ENCODE measurements at places on chromosomes 16 and 17. TPM values are rescaled to one million over a fixed set of nuclear protein-coding genes. Genes with fewer than 3 reads are reported as not detected.

DNA sequence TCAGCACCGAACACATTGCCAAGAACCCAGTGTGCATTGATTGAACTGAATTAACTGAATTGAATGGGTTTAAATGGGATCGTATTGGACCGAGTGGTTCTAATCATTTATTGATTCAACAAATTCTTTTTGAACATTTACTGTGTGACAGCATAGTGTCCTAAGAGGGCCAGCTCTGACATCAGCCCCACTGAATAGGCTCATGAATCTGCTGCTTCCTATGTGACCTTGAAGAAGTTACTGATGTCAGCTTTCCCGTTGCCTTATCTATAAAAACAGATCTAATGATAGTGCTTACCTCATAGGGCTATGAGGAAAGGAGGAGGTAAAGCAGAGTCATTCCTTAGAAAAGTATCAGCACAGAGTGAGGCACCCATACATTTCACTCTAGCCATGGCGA lies 226.3 kb downstream of the CBLN1 start:
- DNase-seq, result no peak

DNA sequence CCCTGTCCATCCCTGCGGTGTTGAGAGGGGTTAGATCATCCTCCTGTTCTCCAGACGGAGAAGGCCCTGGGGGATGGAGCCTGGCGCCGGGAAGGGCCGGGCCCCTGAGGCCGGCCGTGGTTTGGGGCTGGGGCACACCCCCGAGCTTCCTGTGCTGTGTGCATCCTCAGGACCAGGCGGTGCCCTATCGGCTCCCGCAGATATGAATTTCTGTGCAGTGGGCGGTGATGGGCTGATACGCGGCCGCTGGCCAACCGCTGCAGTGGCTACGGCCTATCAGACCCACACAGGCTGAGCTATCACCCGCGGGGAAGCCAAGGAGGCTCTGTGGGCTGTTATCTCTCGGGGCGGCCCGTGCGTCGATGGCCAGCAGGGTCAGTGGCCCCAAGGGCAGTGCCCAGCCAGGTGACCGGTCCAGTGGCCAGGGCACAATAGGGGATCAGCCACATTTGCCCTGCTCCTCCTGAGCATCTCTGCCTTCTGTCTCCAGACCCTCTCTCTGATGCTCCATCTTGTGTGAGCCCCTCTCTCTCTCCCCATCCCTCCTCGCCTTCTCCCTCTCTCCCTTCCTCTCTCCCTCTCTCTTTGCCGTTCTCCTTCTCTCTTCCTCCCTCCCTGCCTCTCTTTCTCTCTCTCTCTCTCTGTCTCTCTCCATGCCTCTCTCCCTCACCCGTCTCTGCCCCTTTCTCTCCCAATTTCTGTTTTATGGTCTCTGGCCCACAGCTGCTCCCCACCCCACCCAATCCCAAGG lies 38.7 kb downstream of the ZFPM1 start:
- DNase-seq, result no peak

DNA sequence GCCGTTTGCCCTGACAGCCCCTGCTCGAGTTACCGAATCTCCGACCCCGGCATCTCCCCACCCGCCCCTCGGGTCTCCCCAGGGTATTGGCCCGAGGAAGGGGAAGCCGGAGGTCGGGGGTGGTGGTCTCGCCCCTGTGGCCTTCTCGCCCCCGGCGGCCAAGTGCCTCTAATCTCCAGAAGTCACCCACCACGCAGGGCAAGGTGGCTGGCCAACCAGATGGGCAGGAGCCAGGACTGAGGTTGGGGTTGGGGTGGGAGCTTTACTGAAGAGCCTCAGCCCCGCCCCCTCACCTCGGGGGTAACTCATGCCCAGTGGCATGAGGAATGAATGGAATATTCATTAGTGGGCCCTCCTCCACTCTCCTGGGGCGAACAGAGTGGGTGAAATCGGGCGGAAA lies 637 bp downstream of the DHRS11 start:
- DNase-seq, result peak; percentile 32

DNA sequence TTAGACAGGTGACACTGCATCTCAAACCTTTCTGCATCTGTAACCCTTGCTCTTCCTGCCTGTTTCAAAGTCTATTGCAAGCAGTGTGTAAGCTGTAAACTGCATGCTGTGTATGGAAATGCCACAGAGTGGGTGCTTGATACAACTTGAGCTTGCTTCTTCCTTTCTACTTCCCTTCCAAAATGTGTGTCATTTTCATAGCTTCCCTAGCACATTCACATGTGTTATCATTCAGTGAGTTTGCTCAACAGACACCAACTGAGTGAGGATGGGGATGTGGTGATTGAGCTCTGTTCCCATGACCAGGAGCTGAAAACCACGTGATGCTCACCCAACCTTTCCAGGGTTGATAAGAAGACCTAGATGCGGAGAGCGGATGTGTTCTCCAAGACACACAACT lies 111.1 kb downstream of the VAT1L start:
- DNase-seq, result no peak

- no peak for DNase-seq
Observed at GRCh38 chr16:86244936-86245335, 265.4 kb upstream of the FOXF1 start.

DNA sequence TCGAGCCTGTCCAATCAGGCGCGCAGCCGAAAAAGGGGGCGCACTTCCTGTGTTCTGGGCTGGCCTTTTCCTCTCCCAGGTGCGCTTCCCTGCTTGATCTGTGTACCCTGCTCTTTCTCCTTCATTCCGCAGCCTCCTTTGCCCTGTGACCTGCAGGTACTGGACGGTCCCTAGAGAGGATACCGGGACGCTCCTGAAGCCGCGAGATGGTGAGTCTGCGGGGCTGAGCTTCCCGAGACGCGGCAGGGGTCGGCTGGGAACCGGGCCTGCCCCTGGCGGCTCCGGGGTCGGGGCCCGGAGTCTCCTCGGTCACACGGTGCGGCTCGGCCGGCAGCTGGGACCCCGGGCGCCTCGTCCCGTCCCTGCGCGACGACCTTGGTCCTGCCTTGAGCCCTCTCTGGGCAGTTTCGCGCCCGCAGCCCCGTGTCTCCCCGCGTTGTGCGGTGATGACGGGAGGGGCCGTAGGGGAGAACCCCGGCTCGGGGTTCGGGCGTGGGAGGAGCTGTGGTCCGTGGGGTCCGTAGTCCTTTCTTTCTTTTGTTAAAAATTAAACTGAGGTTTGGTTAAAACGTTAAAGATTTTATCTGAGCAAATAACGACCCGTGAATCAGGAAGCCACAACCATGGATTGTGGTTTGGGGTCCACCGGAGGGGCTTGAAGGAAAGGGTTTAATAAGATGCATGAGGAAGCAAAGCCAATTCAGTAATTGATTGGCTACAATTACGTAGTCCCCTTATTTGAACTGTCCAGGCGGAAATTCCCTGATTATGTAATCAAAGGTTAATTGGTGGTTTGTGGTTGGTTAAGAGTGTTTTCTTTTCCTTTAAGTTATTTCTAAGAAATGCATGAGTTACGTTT lies 172.8 kb upstream of the ZNF267 start:
- no peak for DNase-seq

- DNase-seq, result peak; percentile 49
Observed at GRCh38 chr16:80369138-80369958, 171.4 kb upstream of the DYNLRB2 start.

DNA sequence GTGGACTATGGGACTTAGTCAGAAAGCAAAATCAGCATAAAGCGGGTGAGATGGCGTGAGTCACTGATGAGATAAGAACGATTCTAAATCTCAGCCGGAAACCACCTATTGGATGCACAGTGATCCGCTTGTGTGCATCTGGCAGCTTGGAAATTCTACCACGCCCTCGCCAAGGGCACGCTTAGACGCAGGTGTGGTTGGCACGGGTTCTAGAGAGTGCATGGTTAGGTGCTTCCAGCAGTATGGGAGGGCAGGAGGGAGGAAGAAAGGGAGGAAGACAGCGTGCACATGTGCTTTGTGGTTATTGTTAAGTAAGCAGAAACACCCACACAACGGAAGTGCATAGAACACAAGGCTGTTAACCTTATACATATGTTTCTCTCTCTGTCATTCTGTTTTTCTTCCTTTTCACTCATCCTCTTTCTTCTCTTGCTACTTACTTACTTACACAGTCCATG lies 374.0 kb upstream of the ASIC2 start:
- peak; percentile 73 for DNase-seq

DNA sequence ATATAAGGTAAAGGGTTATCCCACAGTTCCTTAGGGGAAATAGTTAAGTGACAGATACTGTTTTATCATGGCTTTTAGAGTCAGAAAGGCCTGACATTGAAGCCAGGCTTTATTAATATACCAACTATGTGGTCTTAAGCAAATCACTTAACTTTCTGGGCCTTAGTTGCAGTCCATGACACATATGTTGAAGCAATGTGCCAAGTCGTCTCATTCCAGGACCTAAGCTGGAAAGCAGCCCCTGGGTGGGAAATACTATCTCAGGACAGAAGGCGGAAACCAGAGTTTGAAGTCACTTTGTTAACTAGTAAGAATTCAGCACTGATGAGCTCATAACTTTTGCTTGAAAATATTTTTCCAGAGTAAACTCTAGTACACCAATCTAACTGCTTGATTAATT lies 80.0 kb downstream of the USP32 start:
- no peak for DNase-seq

- DNase-seq, result no peak
Observed at GRCh38 chr16:74666010-74666421, 661 bp downstream of the RFWD3 start.

DNA sequence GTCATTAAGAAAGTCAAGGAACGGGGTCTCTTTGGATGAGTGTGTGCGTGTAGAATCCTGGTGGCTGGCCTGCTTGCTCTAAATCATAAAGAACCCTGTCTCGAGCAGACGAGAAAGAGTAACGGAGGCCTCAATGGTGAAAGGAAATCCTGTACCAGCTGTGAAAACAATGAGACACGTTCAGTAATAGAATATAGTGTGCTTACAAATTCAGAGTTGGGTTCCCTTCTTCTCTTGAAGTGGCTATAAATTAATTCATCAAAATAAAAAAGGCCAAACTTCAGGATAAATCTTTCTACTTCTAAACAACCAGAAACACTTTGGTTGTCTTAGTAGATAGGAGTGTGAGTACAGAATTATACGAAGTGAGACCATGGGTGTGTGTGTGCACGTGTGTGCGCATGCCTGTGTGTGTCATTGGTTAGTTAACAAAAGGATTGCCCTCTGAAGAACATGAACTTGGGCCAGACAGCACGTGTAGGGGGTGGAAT lies 48.5 kb downstream of the WWOX start:
- no peak for DNase-seq

DNA sequence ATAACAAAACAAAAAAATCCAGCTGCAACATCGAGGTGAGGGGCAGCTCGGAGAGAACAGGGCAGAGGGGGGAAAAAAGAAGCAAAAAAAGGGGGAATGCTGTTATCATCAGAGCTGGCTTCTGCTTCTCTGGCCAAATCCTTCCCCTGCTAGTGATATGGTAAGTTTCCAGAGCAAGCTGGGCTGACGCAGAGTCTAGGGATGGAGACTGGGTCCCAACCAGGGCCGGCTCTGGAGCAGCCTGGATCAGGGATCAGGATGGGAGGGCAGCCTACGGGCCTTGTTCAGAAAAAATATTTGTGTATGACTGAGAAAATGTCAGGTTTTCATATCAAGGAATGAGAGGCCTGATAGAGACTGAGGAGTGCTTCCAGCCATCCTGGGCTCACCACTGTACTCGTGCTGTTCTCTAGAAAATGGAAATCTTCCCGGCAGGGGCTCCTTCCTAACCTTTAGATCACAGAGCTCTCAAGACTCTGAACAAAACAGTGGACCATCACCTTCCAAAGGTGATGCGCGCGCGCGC lies 726 bp upstream of the C1QTNF1 start:
- DNase-seq, result no peak

GRCh38 chr16:57137566-57138273 lies 45.3 kb downstream of the CPNE2 start:
- no peak for DNase-seq

GRCh38 chr17:71779482-71779881 lies 341.3 kb upstream of the SOX9 start:
- DNase-seq, result no peak

WNT9B gene
- total RNA-seq, result not detected

CDH15 gene
- not detected for total RNA-seq

DNAAF8 gene
- 5.2 TPM for total RNA-seq

USP32 gene
- 39.0 TPM for total RNA-seq

LITAFD gene
- total RNA-seq, result not detected

GAST gene
- total RNA-seq, result not detected

HYDIN gene
- not detected for total RNA-seq

DLG4 gene
- total RNA-seq, result 7.3 TPM
